ENCODE measurements at places on chromosomes 5 and 9.

- DNase-seq: no peak
These were observed 37.3 kb downstream of the SPIN1 start for GRCh38 chr9:88425538-88425950.

- no peak for DNase-seq
These were observed 5.4 kb upstream of the DOCK8 start for GRCh38 chr9:209143-209758.

GRCh38 chr5:148482697-148483462, 99.1 kb downstream of the FBXO38 start:
- peak; percentile 29 for DNase-seq

DNA sequence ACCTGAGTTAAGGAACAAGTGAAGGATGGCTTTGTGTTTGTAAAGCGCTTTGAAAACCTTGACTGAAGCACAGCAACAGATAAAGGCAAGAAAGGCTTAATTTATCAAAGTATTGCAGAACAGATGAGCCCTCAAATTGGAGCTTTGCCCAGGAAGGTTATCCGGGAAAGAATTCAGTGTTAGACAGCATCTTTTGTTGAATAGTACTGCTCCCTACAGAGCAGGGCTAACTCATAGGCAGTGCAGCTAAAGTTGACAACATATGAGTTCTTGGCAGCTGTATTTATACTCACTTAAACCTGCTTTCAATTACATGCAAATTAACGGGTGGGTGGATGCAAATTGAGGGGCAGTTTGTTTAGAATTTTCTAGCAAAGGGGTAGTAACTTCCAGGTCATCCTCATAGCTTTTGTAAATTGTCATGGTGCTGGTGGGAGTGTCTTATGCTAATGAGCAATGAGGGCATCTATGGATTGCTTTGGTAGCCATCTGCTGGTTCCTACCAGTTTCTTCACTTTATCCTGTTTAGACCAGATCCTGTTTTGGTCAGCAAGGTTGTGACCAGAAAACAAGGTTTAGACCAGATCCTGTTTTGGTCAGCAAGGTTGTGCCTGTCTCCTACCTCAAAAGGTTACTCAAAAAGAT, 105.8 kb downstream of the GDA start:
- no peak for DNase-seq

DNA sequence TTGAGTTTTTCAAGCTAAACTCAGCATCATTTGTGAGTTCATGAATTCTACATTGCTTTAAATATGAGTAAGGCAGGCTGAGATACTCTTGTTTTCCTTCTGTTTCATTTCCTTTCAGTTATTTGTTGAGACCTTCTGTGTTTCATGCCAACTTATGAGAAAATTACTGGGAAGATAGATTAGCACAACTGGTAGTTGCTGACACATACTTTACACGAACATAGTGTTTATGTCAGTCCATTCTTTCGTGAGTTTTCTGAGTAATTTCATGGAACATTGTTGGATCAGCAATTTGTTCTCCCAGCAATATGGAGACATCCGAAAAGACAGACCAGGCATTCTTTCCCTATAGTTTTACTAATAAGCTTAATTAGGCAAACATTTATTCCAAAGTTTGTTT, 102.0 kb upstream of the SMC5 start:
- no peak for DNase-seq

GRCh38 chr9:121289772-121290370, 21.9 kb downstream of the GSN start:
- DNase-seq: no peak

DNA sequence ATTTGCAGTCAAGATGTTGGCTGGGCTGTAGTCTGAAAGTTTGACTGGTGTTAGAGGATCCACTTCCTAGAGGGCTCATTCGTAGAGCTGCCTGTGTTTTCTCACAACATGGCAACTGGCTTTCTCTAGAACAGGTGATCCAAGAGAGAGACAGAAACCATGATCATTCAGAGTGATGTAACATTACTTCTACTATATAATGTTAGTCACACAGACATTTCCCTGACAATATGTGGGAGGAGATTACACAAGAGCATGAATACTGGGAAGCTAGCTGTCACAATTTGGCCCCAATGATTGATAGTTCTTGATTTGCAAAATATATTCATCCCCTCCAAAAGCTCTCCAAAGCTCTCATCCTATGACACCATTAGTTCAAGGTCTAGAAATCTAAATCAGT, 10.9 kb upstream of the TMEM161B start:
- DNase-seq: no peak

DNA sequence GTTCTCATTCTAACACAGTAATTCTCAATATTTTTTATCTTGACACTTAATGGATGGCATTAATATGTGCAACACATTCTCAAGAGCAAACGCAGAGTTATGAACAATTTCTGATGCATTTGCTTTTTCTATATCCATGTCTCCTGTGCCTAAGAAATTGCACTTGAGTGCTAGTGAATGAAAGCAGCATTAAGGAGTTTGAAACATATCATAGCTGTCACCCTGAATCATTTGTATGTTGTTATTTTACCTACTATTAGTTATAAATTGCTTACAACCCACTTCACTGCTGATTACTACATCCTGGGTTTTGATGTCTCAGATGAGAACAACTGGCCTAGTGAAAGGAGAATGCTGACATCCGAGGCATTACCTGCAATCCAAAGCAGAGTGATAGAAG, 387.3 kb downstream of the RASEF start:
- no peak for DNase-seq

DNA sequence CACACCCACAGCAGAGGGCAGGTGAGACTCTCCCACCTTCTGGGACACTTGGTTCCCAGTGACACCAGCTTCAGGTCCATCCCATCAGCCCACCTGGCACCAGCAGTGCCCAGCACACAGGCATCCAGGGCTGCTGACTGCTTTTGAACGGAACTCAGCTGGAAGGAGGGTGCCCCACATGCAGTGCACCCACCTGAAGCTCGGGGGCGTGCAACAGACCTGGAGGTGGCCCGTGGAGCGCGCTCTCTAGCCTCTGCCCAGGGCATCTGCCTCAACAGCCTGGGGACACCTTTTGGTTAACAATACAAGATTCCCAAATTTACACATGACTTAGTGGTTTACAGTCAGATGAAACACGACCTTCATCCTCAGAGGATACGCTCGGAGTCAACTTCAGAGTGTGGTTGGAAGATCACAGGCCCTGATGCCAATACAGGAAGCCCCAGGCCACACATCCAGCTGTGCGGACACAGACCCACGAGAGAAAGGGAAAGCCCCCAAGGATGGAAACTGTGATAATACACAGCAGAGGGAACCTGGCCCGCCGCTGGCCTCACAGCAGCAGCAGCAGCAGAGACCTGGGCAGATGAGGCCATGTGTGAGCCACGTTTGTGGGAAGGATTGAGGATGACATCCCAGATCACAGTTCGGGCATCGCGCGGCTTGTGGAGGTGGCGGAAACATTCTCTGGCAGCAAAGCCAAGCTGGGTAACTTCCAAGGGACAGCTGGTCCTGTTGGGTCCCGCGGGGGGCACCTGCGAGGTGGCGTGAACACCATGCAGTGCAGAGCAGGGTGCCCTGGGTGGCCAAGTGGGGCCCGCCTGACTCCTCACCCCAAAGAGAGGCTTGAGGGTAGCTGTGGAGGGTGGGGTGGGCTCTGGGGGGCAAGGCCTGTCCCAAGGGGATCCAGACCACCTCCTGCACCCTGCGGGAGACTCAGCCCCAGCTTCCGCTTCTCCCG, 64.0 kb downstream of the SECISBP2 start:
- DNase-seq: no peak

GRCh38 chr5:50575740-50576139, 90.7 kb upstream of the PARP8 start:
- no peak for DNase-seq

- no peak for DNase-seq
These were observed 82.6 kb downstream of the PRELID2 start for GRCh38 chr5:145752534-145752933.

DNA sequence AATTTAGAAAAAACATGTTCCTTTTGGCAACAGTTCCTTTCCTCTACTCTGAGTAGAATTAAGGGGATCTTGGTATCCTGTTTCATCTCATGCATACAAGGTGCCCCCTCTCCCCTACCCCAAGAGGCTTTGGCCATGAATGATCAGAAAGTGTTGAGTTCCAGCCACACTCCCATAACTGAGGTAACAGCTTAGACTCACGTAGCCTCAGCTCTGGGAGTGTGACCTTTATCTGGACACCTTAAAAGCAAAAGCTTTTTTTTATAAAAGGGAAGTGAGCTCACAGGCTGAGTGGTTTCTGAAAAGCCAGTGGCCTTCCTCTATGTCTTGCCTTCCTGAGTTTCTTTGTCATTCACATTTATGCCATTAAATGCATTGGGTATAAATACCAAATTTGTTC, 900 bp upstream of the HAVCR2 start:
- no peak for DNase-seq

GRCh38 chr5:71932131-71932654, 175.1 kb upstream of the MAP1B start:
- no peak for DNase-seq

GRCh38 chr9:138122676-138123075, 245.1 kb downstream of the CACNA1B start:
- DNase-seq: no peak

DNA sequence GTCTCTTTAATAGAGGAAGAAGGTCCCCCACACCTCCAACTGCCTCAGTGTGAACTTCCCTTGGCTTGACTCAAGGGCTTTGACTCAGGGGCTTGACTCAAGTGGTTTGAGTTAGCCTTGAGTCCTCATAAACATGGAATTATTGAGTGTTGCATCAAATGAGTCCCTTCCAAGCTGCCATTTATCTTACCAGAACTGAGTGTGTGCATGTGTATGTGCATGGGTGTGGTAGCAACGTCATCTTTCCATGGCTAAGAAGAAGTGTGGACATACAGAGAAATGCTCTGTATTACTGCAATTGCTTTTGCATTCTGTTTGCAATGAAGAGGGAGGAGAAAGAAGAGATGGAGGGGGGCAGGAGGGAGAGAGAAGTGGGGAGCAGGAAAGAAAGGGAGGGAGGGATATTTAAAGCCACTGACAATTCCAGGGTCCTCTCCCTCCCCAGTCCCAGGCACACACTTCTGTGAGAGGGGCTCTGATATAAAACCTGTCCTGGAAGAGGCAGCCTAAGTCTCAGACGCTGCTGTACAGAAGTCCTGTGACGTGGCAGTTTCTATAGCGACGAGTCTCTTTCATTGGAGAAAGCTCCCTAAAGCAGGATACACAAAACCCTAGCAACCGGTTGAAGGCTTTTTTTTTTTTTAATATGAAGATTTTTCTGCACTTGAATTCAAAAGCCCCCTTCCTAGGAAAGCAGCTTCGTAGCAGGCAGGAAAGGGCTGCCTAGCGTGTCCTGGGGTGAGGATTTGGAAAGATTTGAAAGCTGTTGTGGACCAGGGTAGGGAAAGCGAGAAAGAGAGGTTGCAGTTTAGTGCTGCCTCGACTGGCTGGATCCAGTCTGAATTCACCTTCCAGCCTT, 93.3 kb upstream of the MAP1B start:
- no peak for DNase-seq

- no peak for DNase-seq
These were observed 5.5 kb downstream of the PTBP3 start for GRCh38 chr9:112327718-112328450.

- DNase-seq: no peak
These were observed 38.6 kb downstream of the YTHDC2 start for GRCh38 chr5:113552137-113552536.

- DNase-seq: no peak
These were observed 68.3 kb downstream of the CHSY3 start for GRCh38 chr5:129972465-129973141.

GRCh38 chr9:11374926-11375325, 762.1 kb upstream of the PTPRD start:
- no peak for DNase-seq

DNA sequence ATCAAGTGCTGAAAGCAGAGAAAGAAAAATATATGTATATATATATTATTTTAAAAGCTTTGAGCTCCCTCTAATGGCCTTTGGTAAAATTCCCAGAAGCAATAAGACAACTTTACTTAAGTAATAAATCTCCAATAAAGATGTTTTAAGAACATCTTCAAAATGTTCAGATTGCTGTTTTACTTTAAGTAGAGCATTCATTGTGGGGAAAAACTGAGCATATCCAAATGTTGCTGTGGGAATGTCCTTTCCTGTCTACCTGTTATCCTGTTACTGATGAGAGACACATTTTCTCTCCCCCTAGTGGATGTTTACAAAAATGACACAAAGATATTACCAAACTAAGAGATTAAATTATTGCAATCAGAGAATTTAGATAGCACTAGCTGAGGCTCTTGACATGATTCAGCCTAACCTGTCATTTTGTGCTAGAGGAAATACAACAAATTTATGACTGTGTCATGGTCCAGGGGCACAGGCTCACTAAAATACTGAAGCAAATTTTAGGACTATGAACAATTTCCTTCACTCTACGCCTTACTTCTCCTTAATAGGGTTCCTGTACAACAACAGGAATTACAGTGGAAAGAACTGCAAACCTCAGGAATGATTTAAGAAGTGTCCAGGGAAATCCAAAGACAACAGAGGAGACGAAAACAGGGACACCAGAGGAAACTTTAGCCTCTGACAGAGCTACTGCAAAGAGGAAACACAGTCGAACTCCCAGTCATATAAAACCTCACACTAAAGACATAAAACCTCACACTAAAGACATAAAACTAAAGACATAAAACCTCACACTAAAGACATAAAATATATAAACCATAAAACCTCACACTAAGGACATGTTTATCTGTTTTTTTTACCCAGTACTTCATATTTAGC, 24.3 kb upstream of the PRRC1 start:
- DNase-seq: no peak

- DNase-seq: no peak
These were observed 50.4 kb upstream of the ALDH1B1 start for GRCh38 chr9:38342096-38342495.

DNA sequence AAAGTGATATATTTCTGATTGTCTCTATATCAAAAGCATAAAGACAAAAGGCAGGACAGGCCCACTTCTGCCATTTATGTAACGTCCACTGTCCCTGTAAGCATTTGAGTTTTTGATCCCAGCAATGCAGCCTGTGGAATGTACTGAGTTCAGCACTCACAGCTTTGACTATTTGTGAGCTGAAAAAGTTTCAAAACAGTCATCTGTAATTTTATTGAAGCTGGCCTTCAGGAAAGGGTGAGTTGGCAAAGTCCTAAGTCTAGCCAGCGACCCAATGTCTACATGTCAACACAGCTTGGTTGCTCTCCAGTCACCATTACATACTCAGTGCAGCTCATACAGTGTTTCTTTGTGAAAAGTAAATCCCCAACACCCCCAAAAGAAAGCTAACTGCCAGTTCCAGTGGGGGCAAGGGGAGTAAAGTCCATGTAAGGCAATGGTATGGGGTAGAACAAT, 9.7 kb downstream of the LIFR start:
- DNase-seq: no peak

DNA sequence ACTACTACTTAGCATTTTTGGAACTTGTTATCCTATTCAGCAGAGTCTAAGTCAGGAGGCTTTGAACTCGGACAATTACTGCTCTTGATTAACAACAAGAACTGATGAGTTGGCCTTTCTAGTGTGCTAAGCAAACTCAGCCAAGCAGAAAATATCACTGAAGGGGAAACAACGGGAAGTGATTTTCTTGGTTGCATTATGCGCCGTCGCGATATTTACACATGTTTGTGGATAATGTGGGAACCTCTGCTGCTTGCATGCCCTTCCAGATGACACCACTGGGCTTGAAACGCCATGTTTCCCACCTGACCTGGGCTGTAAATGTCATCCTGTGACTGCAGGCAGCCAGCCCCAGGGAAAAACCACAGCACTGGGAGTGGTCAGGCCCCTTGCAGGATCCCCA, 205.5 kb downstream of the PAX5 start:
- DNase-seq: no peak

- no peak for DNase-seq
These were observed 100.7 kb upstream of the TRPC7 start for GRCh38 chr5:136466041-136466415.
